Caco-2 (cell line): ENCODE measurements at places on chromosomes 12 and 14.
A peak's percentile ranks its signal among the peaks of the same experiment; 100 is the strongest.

DNA sequence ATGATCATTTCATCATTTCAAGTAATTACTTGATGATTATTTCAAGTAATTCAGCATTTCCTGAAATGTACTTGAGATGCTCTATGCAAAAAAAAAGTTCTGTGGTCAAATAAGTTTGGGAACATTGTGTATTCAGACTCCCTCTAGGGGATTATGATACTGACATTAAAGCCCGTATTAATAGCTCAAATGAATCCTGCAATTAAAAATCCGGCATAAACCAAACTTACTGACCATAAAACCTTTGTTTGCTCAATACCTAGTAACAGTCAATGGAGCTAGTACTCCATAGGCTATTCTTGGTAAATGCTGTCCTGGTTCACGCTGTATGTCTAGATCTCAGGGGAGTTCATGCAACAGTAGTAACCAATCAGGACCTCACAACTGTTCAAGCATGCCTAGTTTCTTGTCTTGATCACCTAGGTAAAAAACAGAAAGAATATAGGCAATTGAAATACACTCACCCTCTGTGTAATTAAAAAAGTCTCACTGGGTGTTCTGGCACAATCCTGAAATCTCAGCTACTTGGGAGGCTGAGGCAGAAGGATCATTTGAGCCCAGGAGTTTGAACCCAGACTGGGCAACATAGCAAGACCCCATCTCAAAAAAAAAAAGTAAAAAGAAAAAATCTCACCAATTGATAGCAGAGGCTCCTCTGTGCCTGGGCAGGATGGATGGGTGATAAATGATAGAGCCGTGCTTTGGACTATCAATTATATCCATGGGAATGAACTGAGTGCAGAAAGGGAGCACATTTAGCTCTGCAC, 14.1 kb downstream of the ALDH1L2 start:
- no peak for DNase-seq

DNA sequence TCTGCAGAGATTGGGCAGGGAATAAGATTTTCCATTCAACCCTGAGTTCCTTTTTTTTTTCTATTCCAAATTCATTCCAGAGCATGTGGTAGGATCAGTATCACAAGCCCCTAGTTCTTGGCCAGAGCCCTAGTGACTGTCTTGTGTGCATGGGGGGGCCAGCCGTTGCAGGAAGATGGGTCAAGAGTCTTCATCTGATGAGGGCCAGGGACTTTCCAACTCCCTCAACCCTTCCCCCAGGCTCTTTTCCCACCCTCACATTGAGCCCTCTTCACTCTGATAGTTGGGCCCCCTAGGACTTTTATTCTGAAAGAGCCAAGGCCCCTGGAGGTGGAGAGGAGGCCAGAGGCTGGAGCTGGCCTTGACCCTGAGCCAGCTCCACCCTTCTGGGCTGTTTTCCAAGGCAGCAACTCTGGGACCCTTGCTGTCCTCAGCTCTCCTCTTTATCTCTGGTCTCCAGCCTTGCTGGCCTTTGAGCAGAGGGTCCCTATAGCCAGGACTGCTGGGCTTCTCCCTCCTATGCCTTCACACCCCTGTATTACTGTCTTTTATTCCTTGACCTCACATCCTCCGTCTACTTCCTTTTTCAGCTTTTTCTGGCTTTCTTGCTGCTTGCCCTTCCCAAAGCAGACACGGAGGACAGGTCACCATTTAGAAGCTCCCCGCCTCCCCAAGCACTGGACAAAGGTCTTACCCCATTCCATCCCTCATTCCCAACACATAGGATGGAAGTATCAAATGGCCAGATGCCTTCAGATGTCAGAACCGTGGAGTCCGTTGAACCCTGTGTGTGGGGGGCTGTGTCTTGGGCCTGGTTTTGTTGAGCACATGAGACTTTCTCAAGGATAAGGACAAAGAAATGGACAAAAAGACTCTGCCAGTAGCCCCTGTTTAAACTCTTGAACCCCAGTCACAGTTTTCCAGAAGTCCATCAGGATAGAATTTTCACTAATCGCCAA, 5.6 kb downstream of the RBP5 start:
- DNase-seq, result no peak

GRCh38 chr14:64324461-64324860, 30.3 kb upstream of the ESR2 start:
- DNase-seq, result no peak

GRCh38 chr12:15520844-15521243, 198.5 kb downstream of the PTPRO start:
- no peak for DNase-seq

- DNase-seq, result peak; percentile 74
Observed at GRCh38 chr14:90235179-90235976, 21.0 kb upstream of the PSMC1 start.

DNA sequence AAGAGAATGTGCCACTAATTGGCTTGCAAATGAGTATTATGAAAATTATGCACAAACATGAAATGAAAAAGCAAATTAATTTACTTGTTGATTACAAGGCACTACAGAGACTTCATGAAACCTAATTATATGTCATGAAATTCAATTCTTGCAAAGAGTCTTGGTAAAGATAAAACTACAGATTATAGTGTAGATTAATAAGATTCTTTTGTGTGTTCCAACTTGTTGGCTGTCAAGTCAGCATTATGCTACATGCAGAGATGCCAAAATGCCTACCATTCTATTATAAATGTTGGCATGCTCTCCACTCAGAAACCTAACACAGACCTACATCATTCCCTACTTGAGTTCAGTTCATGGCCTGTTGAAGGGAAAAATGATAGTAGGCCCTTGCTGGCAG, 97.2 kb upstream of the KITLG start:
- DNase-seq, result no peak

DNA sequence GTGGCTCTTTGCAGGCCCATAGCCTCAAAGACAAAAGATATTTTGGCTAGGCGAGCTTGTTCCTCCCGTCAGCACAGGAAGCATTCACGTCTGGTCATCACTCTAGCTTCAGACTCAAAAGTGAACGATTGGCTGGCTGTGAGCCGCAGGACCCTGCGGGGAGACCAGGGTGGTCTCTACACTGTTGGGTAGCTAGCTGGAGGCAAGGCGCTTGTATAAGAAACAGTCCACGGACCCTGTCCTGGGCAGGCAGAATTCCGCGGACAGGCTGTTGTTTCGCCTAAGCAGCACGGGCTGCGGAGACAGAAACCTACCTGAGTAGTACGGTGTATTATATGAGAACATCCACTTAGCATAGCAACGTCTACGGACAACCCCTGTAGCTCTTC, 29.6 kb downstream of the WBP11 start:
- no peak for DNase-seq

DNA sequence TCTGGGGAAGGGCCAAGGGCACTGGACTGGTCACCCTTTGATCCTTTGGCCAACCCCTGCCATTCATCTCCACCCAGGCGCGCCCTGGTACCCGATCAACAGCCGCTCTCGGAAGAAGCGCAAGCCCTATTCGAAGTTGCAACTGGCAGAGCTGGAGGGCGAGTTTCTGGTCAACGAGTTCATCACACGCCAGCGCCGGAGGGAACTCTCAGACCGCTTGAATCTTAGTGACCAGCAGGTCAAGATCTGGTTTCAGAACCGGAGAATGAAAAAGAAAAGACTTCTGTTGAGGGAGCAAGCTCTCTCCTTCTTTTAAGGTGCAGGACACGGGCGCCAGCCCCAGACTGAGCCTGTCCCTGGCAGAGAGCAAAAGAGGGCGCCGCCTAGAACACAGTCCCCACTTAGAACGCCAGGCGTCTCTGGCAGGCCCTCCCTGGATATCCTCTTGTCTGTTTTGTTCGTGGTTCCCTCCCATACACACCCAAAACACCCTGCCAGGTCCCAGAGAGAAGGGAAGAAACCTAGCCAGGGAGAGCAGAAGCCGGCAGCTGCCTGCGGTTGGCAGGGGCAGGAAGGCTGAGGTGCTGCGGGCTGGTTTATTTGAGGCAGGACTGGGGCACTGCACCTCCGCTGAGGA, 1.7 kb downstream of the HOXC12 start:
- DNase-seq, result no peak

- DNase-seq, result peak; percentile 73
Observed at GRCh38 chr12:55019784-55020183, at the start of gene NEUROD4. NEUROD4 (plus strand) TSS chr12:55019974; CDS start chr12:55026440, 6,466 bp downstream.

- no peak for DNase-seq
Observed at GRCh38 chr14:99194736-99195135, 77.3 kb downstream of the BCL11B start.

DNA sequence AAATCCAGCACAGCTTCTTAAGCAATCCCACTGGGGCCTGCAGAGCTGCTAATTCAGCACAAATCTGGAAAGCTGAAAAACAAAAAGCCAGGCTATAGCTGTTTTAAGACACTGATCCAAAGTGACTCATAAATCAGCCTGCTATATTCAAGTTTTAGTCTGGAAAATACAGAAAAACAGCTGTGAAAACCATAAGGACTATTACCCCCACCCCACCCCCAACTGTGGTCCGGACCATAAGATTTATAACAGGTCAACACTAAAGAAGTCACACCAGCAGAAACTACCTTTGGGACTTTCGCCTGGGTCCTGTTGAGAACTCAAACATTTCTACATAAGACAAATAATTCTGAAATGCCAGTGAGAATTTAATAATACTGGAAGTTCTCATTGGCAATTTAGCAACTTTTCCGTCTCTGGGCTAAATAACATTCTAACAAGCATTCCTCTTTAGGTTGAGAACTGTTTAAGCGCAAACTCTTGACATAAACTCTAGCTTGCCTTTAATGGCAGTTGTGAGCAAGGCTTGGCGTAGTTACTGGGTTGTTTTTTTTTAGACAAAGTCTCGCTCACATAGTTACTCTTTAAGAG, 3.3 kb downstream of the LRIG3 start:
- no peak for DNase-seq

- no peak for DNase-seq
Observed at GRCh38 chr12:88870000-88870737, 289.9 kb upstream of the KITLG start.

DNA sequence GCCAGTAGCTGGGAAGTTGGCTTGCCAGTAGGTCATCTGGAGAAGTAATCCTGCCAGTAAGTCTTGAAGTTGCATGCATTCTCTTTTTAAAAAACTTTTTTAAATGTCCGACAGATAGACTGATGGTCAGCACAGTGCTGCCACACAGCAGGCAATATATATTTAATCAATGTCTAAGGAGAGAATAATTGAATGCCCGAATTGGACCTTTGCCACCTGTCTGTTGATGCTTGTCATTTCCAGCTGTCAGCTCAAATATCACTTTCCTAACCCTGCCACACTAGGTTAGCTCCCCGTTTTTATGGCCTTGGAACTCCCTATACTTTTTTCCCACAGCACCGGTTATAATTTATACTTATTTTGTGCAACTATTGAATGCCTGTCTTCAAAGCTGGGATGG, 2.1 kb upstream of the SLC15A4 start:
- DNase-seq, result no peak

DNA sequence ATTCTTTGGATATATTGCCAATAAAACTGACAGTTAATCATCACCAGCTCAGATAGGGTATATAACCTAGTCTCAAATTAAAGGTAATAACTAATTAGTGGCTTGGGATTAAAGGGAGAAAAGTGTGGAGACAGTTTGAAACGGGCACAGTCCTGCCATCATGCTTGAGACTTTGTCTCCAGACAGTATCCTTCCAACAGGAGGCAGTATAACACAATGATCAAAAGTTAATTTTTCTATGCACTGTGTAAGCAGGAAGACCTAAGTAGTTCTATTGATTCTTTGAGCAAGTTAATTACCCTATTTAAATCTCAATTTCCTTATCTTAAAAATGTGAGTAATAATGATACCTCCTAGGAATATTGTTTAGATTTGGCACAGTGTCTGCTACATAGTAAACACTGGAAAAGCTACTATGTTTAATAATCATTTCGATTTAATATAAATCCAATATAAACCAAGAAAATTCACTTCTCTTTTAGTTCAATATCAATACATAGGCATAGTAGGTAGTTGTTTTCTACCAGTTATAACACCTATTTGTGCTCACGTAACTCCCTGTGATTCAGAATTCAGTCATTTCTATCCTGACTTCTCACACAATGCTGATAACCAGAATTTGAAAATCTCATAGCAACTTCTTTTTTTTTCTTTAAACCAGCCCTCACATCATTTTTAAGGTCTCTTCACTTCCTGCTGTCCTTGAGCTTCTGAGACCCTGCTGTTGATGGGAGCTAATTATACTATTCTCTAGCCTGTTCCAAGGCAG, 53.7 kb downstream of the GALNT4 start:
- DNase-seq, result peak; percentile 34

DNA sequence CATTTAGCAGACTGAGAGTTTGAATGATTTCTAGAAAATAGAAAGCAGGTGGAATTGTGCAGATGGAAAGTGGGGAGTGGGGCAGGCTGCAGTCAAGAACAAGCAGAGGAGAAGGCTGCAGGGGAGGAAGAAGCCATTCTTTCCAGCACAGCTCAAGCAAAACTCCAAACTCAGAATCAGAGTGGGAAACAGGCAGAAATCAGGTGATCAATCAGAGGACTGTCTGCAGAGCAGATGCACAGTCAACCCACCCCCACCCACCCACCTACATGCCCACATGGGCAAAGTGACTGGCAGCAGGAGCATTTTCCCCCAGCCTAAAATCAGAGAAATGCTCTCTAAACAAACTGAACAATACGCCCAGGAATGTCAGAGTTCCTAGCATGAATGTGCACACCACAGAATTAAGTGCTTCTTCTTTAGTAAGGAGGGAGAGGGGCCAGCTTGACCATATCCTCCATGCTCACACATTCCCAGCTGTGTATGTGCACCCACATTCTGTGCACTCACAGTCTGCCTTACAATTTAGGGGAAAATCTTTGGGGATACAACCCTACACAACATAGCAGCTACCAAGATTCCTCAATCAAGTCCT, 194.1 kb upstream of the PLEKHA5 start:
- no peak for DNase-seq

DNA sequence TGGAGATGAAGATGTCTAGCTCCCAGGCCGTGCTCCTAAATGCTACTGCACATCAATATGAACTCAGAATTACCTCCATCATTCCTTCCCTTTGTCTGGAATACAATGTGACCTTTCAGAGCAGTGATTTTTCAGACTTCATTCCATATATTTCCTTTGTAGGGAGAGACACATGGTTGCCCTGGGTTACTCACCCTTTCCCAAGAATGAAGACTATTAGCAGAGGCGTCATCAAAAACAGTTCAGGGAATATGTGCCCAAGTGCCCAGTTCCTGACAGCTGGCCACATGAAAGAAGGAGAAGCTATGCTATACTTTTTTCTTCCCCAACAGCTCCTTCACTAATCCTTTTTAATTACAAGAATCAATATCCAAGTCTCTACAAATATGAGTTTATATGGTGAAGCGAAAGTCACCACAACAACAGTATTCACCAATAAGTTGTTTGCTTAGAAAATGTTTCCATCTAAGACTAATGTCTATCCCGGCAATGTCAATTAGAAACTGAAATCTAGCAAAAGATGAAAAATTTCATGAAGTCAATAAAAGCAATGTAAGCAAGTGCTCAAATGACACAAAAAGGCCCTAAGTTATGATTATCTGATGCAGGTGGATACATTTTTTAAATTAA, 17.8 kb downstream of the NELL2 start:
- no peak for DNase-seq

DNA sequence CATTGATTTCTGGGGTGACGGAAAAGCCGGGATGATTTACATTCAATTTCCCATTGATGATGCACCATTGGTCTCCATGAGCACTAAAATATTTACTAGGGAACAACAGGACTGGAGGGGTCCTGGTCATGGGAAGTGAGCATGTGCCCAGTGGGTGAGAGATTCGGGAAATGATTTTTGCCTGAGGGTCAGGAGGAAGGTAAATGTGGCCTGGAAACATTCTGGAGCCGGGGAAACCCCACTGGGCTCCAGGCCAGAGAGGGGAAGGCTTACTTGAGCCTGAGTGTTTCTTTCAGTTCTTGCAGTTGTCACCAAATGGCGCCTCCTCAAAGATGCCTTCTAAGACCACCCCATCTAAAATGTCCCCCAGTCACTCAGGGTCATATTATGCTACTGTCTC, 532.3 kb upstream of the TBX3 start:
- DNase-seq, result no peak

- no peak for DNase-seq
Observed at GRCh38 chr14:76123426-76124225, 28.1 kb upstream of the GPATCH2L start.
